Inflammatory macrophage treated with lipopolysaccharide for 4 hours (primary cell): ENCODE measurements at places on chromosomes 5 and 9.

DNA sequence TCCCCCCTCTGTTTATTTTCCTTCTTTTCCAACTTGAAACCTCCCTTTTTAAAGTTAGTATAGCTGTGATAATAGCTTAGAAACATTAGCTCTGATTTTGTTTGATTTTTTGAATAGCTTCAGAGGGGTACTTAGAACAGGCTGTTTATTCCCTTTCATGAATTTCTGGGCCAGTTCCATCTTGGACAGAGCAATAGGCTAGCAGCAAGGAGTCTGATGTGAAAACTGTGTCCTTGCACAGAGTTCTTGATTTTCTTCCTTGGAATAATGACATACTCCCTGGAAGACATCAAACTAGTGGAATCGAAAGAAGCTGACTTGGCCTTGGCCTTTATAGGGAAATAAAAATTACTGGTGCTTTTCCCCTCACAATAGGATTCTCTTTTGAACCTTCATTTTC lies 32.9 kb downstream of the NTRK2 start:
- no peak for DNase-seq

DNA sequence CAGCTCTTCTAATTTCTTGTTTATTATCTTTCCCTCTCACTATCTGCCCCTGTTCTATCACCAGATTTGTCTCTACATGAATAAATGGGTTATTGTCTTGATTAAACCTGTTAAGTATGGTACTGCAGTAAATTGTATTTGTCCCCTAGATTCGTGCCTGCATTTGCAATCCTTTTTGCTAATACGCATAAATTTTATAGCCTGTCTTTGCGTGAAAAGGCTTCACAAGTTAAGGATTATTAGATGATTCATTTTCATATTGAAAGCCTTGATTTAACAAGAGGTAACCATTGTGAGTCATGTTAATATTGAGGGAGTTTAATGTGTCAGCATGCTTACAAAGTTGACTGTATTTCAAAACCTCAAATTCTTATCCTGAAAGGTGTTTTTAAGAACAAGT lies 204.6 kb downstream of the PCSK1 start:
- DNase-seq: no peak

DNA sequence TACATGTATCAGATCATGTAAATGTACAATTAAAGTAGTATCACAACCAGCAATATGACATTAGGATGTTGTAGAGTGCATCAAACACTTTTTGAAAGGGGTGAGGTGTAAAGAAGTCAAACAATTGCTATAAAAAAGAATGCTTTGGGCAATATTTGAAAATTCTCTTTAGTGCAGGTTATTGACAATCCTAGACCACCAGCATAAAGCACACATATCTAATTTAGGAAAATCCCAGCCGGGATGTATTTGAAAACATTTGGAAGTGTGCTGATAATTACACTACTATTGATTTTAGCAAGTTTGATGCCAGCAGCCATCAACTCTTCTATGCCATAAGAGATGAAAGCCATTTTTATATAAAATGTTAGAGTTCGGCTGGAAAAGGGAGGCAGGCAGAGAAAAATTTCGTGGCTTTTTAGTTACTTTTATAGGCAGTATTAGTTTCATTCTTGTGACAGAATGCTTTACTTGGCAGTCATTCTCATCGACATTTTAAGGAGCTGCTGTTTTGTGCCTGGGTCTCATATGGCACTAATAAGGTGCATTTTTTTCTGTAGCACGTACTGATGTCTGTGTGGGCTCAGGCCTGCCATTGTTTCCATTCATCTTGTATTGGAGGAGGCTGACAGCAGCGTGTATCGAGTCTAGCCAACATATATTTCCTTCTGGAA lies 285.7 kb downstream of the AOPEP start:
- no peak for DNase-seq

- DNase-seq: peak; percentile 82
Observed at GRCh38 chr9:130834371-130835336, at the start of gene ABL1. TSS of gene ABL1 (plus strand) at chr9:130835254. CDS start at chr9:130835447, 193 bp downstream.

- no peak for DNase-seq
Observed at GRCh38 chr5:128144491-128144890, 60.9 kb downstream of the SLC12A2 start.

DNA sequence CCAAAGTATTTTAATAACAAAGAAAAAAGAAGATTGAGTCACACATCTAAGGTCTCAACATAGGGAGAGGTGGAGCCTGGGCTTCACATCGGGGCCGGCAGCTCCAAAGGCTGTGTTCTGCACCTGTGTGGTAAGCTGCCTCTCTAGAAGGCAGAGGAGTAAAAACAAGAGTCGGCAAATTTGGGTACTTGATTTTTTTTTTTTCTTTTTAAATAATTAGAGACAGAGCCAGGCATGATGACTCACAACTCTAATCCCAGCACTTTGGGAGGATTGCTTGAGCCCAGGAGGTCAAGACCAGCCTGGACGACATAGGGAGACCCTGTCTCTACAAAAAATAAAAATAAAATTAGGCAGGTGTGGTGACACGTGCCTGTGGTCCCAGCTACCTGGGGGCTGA lies 4.7 kb downstream of the URM1 start:
- no peak for DNase-seq

GRCh38 chr9:90838581-90839154 lies 37.0 kb downstream of the SYK start:
- DNase-seq: no peak

DNA sequence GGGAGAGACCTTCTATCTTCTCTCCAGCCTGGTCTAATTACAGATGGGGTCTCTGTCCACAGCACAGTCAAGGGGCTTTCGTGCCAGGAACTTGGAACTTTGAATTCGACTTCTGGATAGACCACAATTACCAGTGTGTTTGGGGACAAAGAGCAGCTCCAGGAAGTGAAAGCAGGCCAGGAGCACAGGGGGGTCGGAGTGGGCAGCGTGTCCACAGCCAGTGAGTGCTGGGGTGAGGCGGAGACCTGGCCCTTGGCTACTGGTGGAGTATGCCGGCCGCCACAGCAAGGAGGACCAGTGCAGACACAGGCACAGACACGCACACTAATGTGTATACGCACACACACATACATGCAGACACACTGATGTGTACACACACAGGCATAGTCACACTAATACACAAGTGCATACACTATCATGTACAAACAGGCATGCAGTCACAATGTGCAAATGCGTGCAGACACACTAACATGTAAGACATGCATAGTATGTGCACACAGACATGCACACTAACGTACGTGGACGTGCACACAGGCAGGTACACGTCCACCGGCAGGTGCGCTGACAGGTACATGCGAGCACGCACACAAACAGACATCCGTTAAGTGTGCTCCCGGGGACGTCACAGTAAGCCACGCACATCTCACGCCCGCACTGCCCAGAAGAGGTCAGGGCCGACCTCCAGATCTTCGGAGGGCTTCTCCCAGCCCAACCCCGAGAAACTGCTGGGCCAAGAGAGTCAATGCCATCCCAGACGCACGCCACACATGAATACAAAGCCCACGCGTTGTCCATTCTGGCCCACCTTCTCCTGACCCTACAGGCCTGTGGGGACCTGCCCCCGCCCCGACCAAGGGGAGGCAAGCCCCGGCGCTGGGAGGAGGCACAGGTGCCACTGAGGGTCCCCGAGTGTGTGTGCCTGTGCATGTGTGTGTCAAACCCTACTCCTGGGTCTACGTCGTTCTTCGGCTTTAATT lies 46.5 kb downstream of the NKD2 start:
- no peak for DNase-seq

- DNase-seq: no peak
Observed at GRCh38 chr5:146076455-146076854, 28.9 kb downstream of the PLAC8L1 start.

- DNase-seq: peak; percentile 88
Observed at GRCh38 chr5:11030671-11031070, 269.6 kb upstream of the DAP start.

GRCh38 chr5:94661086-94661485 lies 42.6 kb downstream of the SLF1 start:
- DNase-seq: no peak

DNA sequence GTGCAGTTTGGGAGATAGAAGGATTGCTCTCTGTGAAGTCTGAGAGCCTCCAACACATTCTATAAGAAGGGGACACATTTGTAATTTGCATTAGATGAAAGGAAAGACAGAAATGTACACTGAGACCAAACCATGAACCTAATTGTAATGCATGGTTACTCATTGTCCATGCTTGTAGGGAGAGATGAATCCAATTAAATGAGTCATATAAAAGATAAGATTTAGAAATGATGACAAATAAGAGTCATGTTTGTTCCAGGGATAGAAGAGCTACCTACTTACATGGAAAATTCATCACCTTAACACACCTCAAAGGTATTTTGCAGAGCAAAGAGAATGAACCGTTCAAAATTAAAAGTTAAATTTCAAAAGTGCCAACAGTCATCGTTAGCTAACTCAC lies 85.1 kb downstream of the FBXL7 start:
- DNase-seq: no peak

DNA sequence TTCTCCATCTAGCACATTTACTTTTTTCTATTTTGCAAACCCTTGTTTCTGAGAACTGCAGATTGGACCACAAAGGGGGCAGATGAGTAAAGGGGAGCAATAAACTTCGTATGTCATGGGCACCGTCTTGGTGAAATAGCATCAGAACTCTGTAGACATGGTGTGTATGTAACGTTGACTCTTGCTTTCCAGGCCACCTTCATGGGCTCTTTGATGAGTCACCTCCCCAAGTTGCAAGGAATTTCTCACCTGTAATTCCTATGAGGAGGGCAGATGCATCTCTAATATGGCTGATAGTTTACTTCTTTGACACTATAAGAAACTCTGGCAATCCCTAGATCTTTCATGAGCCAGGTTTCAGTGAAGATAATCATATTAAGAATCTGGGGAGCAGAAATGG lies 163.4 kb upstream of the PLPPR1 start:
- no peak for DNase-seq

- no peak for DNase-seq
Observed at GRCh38 chr5:177491429-177491945, 5.9 kb downstream of the PDLIM7 start.

- no peak for DNase-seq
Observed at GRCh38 chr5:38297830-38298608, 39.7 kb downstream of the EGFLAM start.

- no peak for DNase-seq
Observed at GRCh38 chr5:9054821-9055589, 490.9 kb downstream of the SEMA5A start.

DNA sequence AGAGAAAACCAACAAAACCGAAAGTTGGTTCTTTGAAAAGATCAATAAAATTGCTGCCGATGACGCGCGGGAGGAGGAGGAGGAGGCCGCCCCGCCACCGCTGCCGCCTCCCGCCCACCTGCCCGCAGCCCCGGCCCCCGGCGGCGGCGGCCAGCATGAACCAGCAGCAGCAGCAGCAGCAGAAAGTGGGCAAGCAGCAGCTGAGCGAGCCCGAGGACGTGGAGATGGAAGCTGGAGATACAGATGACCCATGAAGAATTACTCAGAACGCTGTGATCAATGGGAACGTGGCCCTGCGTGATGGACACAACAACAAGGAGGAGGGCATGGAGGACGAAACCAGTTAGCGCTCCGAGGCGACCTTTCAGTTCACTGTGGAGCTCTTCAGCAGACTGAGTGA lies 53.9 kb upstream of the EFNA5 start:
- no peak for DNase-seq

DNA sequence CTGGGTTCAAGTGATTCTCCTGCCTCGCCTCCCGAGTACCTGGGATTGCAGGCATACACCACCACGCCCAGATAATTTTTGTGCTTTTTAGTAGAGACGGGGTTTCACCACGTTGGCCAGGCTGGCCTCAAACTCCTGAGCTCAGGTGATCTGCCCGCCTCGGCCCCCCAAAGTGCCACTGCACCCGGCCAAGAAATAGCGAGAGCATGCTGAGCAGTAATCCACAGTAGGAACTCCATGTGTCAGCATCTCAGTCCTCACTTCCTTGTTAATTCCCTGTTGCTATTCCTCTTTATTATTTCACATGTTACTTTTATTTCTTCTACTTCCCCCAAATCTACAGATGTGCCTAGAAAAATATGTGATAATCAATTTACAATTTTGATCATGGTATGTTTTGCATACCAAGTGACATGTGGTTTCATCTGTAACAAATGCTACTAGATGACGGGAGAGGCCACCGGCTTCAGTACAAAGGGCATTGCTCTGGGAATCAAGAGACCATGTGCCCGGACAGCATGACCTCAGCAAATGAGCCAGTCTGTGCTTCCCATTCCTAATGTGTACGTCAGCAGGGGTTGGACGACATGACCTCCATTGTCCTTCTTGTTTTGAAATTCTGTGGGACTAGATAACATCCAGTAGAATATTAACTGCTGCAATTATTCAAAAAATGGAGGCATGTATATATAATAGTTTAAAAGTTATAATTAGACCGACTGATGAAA lies 61.6 kb downstream of the FNBP1 start:
- peak; percentile 88 for DNase-seq
